OCI-LY7 (cell line): ENCODE measurements at places on chromosomes 12 and 14.
A peak's percentile ranks its signal among the peaks of the same experiment; 100 is the strongest.

DNA sequence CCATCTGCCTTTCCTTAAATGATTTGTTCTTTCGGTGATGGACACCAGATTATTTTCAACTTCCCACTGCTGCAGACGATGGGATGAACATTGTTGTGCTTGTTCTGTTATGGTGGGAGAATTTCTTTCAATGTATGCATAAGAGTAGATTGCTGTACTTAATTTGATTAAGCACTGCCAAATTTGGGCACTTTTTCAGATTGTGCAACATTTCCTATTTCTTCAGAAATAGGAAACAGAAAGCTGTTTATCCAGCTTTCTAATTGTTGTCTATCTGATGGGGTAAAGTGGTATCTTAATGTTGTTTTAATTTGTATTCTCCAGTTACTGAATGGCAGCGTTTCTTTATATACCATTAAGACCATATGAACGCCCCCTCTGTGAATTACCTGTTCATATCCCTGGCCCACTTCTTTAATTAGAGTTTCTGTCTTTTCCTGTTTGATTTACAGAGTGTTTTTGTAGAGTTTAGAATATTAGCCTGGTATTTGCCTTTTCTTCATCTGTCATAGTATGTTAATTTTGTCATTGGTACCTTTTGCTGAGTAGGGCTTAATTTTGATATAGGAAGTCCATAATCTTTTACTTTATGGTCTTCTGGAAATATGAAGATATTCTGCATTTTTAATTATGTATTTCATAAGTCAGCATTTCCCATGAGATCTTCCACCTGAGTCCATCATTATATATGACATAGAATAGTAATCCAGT lies 59.6 kb downstream of the DIP2B start:
- no peak for DNase-seq

DNA sequence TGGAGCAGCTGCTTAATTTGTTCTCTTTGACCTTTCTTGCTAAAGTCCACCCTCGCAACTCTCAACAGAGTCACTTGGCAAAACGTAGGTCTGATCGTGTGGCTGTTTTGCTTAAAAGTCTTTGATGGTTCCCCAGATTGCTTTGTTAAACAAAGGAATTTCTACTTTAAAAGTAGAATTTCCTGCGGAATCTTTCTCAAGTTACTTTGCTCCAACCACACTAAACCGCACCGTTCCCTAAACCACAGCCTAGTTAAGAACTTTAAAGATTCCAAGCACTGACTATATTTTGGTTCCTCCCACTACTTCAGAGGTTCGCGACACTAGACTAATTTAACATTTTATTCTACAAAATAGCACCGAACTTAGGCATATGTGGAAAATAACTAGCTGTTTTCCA lies 114.8 kb upstream of the FGD4 start:
- no peak for DNase-seq

DNA sequence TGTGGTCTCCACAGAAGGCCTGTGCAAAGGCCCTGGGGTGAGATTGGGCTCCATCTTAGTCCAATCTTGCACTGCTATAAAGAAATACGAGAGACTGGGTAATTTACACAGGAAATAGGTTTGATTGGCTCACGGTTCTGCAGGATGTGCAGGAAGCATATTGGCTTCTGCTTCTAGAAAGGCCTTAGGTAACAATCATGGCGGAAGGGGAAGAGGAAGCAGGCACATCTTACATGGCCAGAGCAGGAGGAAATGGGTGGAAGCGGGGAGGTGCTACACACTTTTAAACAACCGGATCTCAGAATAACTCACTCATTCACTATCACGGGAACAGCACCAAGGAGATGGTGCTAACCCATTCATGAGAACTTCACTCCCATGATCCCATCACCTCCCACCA lies 55.4 kb downstream of the FAR2 start:
- DNase-seq, result no peak

DNA sequence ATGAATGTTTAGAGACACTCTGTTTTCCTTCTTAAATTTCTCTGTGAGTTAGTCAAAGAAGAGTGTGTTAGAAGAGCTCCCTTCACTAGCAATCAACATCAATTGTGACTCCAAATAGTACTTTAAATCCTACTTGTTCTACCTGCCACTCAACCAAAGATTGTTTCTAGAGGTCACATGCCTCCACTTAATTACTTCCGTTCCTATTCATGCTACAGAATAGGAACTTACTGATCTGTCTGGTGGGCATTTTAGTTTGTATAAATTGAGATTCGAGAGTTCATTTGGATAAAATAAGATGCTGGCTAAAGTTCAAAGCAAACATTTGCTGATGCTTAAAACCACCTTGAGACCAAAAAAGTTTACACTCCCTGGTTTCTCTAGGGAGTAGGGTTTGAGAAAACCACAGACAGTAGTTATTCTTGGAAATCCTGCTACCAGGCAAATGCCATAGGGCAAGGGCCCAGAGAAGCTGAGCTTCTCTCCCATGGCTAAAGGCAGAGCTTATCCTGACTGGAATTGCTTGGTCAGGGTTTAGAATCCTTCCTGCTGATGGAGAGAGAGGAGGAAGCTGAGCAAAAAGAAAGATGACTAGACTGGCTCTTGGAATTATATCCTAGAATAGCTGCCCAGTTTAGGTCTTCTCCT lies 389.6 kb upstream of the ATP2B1 start:
- DNase-seq, result peak; percentile 24

- no peak for DNase-seq
Measured at GRCh38 chr14:53470351-53471043, 317.4 kb upstream of the DDHD1 start.

GRCh38 chr12:27303139-27304111 lies 29.2 kb upstream of the BMAL2 start:
- no peak for DNase-seq

DNA sequence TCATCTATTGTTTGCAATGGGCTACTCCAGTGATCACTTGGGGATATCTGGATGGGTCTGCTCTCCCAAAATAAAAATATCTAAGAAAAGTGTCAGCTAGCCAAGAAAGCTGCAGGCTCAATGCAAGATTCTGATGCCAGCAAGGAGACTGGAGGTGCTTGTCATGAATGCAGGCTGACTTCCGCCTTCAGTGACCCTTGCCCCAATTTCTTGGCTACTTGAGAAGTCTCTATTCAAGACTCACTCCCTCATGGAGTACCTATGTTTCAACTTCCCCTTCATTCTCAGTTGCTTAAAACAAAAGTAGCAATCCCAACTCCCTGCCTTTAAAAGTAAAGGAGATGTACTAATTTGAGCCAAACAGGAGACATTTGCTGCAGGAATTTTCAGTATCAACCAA lies 123.9 kb downstream of the GPR65 start:
- no peak for DNase-seq

DNA sequence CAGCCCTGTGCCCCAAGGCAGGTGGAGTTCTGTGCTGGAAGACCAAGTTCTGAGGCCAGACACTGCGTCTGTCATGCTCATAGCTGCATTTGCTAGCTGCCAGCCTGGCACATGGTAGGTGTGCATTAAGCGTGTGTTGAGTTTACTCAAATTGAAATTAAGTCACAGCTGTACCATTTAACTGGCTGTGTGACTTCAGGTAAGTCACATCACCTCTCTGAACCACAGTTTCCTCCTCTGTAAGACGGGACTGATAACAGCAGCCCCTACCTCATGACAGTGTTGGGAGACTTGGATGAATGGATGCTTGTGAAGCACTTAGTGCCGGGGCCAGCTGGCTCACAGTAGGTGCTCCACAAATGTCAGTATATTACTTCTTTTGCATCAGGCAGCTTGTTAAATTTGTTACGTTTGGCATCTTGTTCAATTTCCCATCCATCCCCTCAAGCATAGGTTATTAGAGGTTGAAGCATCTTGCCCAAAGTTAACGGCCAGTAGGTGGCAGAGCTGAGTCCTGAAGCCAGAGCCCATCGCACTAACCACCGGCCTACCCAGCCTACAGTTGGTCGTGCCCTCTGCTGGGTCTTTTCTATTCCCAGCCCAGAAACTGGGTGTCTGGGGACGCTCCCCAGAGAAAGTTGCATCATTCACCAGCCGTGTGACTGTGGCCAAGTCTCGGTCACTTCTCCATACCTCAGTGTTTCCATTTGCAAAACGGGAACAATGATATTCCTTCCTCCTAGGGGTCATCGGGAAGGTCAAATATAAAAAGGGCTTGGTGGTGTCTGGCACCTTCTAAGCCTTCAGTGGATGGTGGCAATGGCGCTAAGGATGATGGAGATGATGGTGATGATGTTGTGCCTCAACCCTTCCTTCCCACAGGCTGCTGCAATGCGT lies 4.5 kb downstream of the DAO start:
- peak; percentile 72 for DNase-seq

GRCh38 chr14:81519200-81520011 lies 14.2 kb downstream of the SEL1L start:
- DNase-seq, result no peak

GRCh38 chr12:18979401-18980126 lies 150.0 kb upstream of the PLEKHA5 start:
- DNase-seq, result no peak

DNA sequence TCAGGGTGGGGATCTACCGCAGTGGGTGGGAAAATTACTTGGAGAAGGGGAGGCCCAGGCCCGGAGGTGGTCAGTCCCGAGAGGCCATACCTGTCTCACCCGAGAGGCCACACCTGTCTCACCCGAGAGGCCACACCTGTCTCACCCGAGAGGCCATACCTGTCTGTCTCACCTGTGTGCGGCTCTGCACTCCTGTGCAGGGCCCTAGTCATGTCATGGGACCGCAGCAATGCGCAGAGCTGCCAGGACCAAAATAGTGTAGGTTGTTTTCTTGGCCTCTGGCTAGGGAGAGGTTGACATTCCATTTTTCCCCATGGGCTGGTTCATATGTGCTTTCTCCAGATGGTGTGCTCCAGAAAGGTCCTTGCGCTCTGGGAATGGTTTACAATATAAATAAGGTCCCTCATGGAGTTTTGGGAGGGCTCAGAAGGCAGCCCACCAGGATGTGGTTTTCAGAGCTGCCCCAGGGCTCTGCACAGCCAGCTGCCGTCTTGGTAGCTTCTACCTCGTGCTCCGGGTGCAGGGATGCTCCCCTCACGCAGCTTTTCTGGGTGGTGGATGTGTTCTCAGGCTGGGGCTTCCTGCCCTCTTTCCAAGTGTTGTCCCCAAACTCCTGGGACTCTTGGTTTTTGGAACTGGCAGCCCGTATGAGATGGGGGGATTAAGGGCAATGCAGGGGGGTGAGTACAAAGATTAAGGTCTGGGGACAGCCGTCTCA lies 58.2 kb downstream of the CACNA1C start:
- no peak for DNase-seq

GRCh38 chr14:106343626-106344025 lies 817.2 kb downstream of the TMEM121 start:
- DNase-seq, result peak; percentile 31

GRCh38 chr12:93972411-93973208 lies 175.8 kb upstream of the PLXNC1 start:
- DNase-seq, result no peak

- DNase-seq, result peak; percentile 11
Measured at GRCh38 chr12:96295532-96296160, 101.5 kb downstream of the ELK3 start.

- no peak for DNase-seq
Measured at GRCh38 chr12:583251-583869, 79.9 kb downstream of the NINJ2 start.

DNA sequence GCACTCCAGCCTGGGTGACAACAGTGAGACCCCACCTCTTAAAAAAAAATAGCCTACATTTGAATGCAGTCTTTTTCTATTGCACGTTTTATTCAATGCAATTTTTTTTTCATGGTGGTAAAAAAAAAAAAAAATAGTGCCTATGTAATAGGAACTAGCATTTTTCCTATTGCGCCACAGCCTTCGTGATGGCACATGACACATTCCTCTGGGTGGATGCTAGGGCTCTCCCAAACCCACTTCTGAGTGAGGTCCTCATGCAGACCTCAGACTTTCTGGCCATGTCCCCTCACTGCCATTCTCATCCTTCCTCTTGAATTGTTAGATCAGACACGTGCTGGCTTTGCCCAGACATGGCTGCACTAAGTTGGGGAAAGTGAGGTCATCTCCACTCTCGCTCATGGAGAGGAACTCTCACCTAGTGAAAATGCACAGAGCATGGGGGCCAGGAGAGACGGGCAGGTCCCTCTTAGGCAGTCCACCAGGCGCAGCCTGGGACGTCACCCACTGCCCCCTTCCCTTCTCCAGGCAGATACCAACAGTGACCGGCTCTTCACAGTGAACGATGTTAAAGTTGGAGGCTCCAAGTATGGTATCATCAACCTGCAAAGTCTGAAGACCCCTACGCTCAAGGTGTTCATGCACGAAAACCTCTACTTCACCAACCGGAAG lies 19.2 kb downstream of the DCAF4 start:
- DNase-seq, result no peak

- no peak for DNase-seq
Measured at GRCh38 chr12:65596514-65597091, 227.7 kb upstream of the HMGA2 start.

- DNase-seq, result no peak
Measured at GRCh38 chr12:116713527-116713926, 24.3 kb downstream of the SPRING1 start.

- no peak for DNase-seq
Measured at GRCh38 chr12:45464699-45465098, 248.8 kb downstream of the ANO6 start.

DNA sequence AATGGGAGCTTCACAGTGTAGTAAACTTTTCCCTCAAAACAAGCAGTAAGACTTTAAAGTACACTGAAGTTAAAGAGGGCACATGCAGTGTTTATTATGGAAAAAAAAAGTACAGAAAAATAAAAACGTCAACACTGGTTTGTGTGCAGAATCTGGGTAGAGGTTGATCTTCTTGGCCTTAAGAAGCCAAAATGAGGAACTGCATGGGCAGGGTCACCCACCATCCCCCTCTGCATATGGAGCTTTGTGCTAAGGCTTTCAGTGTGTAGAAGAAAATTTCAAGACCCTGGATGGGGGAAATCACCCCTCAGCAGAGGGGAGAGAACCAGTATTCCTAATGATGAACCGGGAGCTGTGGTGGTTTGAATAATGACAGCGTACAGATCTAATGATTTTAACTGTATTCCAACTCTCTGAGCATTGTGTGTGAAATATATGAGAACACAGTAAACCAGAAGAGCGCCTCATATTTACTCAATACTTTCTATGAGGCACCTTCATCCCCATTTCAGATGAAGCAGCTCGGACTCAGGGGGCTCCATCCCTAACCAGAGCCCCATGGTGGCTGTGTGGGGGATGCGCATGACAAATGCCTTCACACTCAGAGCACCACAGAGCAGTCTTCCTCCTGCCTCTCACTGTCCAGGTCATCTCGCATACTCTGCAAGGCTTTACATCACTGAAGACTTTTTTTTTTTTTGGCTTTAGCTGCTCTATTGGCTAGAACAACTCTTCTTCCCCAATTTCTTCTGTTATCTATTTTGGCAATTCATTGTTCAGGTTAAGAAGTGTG lies 33.4 kb downstream of the ACADS start:
- no peak for DNase-seq

GRCh38 chr12:79057540-79057939 lies 193.0 kb downstream of the SYT1 start:
- no peak for DNase-seq

- DNase-seq, result no peak
Measured at GRCh38 chr14:100692859-100693558, 33.7 kb upstream of the DLK1 start.

- DNase-seq, result no peak
Measured at GRCh38 chr12:105324704-105325103, 5.8 kb upstream of the C12orf75 start.

GRCh38 chr12:14239935-14240872 lies 125.3 kb upstream of the ATF7IP start:
- DNase-seq, result peak; percentile 76

GRCh38 chr14:74425525-74426201 lies 347 bp downstream of the SYNDIG1L start:
- DNase-seq, result no peak
